ENCODE measurements at places on chromosomes 2 and 18. TPM values are rescaled to one million over a fixed set of nuclear protein-coding genes. Genes with fewer than 3 reads are reported as not detected.

DNA sequence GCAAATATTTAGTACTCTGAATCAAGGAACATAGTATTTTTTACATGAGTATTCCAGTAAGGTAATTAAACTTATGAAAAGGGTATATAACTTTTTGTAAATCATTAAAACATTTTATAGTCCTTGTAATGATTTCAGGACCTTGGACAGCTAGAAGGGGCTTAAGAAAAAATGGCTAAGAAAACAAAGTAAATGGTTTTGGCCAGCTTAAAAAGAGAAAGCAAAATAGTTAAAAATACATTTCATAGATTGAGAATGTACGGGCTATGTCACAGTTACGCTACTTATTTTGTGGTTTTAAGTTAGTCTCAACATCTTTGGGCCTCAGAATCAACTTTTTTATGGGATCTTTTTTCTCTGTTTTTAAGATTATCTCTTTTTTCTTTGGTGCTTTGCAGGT lies 26.7 kb downstream of the POLI start:
- DNase-seq = no peak

DNA sequence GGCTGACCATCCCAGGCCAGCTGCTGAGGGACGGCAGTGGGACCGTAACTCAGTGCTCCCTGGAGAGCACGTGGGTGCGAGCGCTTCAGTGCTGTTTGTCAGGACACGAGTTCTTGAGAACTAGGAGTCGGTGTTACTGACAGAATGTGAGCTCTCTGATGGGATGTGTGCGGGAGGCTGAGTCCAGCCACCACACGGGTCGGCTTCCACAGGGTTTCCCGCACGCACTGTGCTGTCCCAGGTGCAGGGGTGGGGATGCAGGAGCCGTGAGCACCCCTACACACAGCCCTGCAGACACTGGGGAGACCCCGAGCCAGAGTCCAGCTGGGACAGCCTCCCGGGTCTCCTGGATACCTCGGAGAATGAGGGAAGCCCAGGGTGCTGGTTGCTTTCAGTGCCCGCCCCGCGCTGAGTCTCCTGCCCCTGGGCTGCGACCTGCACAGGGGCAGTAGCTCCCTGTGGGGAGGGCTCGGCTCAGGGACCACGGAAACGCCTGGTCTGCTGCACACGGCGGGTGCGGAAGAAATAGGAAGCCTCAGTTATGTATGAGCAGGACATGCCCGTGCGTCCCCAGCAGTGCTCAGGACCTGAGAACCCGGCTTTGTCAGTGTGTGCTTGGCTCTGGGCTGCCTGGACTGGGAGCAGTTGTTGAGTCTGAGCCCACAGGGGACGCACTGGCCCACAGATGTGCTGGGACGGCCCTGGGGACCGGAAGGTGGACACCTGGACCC lies 71.2 kb downstream of the KCNG2 start:
- DNase-seq = no peak

- DNase-seq = peak; percentile 36
Observed at GRCh38 chr2:98412751-98413458, 31.8 kb upstream of the INPP4A start.

DNA sequence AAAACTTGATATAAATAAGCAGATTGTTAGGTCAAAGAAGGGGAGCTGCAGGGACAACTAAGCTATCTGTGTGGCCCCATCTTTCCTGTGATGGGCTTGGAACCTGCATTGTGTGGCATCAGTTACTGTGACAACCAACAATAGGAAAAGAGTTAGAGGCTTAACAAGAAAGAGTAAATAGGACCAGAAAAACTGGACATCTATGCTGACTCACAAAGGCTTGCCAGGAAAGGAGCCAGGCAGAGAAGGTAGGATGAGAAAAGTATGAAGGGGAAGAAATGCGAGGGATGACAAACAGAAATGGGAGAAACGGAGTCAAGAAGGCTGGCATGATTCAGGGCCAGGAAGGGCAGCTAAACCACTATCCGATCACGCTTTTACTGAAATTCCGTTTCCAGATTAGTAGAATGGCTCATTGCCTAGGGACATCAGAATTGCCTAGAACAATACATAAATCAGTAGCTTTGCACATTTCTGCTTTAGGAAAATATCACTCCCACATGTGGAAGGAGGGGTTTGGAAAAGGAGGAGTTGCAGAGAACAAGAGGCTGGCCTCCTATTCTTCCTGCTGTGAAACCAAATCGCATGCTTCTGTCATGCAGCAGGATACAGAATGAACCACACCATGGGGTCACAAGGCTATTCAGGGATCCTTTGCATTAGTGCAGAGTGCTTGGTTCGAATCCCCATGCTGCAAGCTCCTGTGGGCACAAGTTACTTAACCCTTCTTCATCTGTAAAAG lies 7.3 kb downstream of the PLA2R1 start:
- no peak for DNase-seq

DNA sequence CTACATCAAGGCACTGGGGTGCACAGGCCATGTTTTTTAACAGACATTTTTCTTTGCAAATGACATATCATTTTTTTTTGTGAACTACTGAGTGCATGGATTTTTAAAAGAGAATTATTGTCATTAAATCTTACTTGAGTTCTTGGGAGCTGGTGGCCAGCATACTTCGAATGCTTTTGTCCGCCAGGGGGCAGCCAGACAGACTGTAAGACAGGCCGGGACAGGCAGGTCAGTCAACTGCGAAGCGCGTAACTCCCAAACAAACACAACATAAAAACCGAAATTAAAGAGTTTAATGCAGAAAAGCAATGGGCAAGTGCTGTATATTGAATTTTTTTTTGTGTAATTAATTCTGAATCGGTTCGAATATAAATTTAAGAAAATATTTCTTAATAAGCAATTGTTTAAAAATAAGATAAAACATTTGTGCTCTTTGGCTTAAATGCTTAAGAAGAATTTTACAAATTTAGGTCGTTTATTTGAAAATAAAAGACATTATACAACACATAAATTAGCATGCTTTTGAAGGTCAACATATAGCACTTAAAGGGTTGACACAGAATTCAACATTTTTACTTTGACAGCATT lies 142.2 kb upstream of the PXDN start:
- no peak for DNase-seq

DNA sequence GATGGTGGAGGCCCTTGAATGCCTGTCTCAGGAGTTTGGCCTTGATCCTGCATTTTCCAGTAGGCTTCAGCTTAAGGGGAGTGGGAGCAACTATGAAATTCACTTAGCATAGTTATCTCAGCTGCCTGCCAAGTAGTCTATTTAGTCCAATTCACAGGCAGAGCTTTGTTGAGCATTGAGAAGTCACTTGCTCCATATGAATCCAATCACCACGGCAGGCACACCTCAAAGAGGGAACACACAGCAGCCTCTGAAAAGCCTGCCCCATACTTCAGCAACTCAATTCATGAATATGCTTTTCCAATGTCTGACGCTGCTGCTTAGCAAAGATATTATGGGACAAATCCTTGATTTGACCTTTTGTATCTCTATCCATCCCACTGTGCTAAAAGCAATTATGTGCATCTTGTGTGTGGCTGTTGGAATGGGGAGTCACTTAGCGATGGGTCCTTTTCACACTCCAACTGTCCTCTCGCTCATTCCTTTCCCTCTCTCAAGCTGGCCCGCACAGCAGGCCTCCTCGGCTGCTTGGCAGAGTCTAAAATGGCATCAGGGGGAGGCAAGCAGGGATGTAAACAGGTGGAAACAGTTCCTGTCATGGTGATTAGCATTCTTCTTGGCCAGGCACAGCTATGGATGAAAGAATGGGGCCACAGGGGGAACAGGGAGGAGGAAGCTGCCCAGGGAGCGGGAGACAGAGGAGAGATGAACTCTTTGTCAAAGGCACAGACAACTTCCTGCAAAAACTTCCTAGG lies 56.0 kb upstream of the LRPPRC start:
- no peak for DNase-seq

DNA sequence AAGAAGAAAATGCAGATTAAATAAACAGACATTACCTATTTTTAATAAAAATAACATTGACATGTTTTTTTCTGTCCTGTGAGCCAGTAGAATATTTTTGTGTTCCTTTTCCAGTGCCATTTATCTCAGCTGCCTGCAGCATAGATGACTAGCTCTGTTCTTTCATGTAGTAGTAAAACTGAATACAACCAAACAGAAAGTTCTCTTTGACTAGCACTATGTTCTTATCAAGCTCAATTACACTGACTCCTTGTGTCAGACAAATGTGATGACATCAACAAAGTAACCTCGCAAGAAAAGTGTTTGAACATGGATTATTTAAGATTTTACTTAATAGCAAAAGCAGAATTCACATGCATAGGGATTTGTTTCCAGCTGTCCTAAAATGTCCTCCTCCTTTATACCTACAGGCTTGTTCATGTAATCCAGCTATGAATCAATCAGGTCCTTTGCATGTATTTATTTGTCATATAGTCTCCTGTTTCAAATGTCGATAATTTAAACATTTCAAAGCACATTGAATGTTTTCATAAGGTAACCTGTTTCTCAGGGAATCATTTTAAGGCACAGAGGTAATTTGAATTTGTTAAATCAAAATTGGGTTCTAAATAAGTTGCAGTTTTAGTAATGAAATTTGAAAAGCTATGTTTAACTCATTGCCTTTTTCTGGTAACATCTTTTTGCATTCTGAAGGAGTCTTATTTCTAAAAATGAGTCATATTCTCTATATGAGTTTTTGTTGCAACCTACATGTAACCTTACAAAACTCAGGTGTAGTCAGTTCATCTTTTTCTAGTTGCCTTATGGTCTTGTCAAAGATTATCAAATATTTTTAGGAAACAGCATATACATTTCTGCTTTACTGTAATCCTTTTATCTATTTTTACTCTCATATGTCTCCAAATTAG lies 215.3 kb upstream of the GULP1 start:
- no peak for DNase-seq

The RESP18 gene
- not detected for total RNA-seq

The DCDC2C gene
- not detected for total RNA-seq

The HK2 gene
- 423 TPM for total RNA-seq

Data from left colon (tissue), 2 donors.